ENCODE measurements at places on chromosomes 3 and 15.

GRCh38 chr3:188761439-188761838, 410.3 kb upstream of the TPRG1 start:
- no peak for DNase-seq

DNA sequence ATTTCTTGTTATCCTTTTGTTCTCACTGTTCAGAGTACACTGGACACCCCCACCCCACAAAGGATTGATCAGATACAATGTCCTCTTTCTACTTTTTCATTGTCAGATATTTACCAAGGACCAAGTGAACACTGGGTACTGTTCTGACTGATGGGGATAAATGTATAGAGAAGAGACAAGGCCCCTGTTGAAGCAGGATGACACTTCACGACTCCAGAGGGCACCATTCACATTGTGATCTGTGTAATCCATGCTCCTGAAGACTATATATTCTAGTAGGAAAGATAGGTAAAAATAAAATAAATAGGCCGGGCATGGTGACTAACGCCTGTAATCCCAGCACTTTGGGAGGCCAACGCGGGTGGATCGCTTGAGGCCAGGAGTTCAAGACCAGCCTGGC, 7.2 kb upstream of the CRYGS start:
- no peak for DNase-seq

DNA sequence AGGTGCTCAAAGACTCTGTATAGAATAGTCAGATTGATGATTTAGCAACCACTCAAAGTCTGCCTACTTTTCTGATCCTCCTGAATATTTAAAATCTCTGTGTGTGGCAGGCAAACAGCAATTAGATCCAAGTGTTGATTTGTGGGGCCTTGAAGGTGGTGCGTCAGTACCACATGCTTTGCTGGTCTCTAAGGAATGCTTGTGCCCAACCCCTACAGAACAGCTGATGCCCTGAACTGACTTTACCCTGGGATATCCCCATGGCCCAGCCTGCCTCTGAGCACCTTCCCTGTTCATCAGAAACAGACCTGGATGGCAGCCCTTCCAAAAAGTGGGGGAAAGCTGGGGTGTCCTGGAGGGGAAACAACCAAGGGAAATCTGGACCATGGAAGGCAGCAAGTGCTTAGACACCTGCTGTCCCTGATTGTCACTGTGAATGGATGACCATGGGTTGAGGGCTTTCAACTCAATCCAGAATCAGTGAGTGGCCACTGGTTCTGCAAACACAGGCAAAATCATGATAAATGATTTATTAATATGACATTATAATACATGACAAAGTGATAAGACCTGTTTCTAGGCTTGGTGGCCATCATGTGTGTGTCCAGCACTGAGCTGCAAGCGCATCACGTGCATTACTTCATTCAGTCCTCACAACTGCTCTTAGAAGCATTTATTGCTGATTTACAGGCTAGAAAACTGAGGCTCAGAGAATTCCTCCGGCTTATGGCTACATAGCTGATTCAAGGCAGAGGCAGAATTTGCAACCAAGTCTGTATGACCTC, 76.1 kb upstream of the TPM1 start:
- no peak for DNase-seq

DNA sequence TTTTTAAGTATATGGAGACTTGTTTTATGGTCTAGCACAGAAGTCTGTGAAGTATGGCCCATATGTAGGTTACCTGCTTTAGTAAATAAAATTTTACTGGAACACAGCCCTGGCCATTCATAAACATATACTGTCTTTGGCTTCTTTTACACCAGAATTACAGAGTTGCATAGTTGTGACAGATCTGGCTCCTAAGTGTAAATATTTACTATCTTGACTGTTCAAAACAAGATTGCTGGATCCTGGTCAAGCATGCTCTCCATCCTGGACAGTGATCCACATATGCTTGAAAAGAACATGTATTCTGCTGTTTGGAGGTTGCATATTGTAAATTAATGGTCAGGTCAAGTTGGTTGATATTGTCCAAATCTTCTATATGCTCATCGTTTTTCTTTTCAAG, 57.9 kb downstream of the STT3B start:
- DNase-seq, result no peak

DNA sequence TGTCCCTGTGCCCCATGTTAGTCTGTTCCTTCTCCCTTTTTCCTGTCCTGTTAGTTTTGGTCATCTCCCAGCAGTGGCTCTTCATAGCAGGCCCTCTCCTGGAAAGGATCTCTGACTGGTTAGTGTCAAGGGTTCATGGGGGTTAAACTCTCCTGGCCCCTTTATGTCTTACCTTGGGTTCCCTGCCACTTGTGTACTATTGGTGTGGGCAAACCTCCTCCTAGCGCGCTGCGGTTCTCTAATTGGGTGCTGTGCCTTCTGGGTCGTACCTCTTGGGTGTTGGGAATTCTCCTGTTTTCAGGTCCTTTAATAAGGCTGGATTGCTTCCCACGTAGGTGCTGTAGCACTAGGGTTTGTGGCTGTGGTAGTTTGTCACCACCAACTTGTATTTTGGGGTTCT, 18.8 kb downstream of the GMPS start:
- no peak for DNase-seq

GRCh38 chr3:14547693-14548092, 7.6 kb upstream of the GRIP2 start:
- no peak for DNase-seq
